ENCODE measurements at places on chromosomes 4 and X. TPM values are rescaled to one million over a fixed set of nuclear protein-coding genes. Genes with fewer than 3 reads are reported as not detected.

FABP2 gene
- 0.47 TPM for total RNA-seq

SPANXA1 gene
- not detected for total RNA-seq

GRCh38 chr4:172721659-172722058, 447.0 kb upstream of the GALNT7 start:
- DNase-seq = no peak
- H3K4me1 ChIP-seq = no peaks in the 10 kb centered on the region
- H3K27me3 ChIP-seq = no peaks in the 10 kb centered on the region
- H3K4me3 ChIP-seq = no peak overlapping the region
- H3K36me3 ChIP-seq = no peaks in the 10 kb centered on the region

DNA sequence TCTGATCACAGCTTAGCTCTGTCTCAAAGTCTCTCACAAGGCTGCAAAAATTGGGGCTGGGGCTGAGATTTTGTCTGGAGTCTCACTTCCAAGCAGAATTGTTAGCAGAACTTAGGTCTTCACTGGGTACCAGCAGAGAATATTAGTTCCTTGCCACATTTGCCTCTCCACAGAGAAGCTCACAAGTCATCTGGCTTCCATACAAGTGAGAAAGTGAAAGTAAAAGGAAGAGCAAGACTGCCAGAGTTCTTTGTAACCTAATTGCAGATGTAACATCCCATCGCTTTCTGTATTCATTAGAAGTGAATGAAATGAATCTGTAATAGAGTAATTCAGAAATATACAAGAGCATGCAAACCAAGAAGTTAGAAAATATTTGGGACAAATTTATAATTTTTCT, 624.1 kb upstream of the GNPDA2 start:
- H3K27me3 ChIP-seq = no peaks in the 10 kb centered on the region
- no peak overlapping the region for H3K4me3 ChIP-seq
- H3K4me1 ChIP-seq = no peaks in the 10 kb centered on the region
- no peaks in the 10 kb centered on the region for H3K36me3 ChIP-seq
- no peak for DNase-seq

GRCh38 chr4:5957076-5957475, 61.2 kb downstream of the C4orf50 start:
- H3K4me3 ChIP-seq = no peak overlapping the region
- H3K27ac ChIP-seq = no peak overlapping the region
- H3K4me1 ChIP-seq = no peaks in the 10 kb centered on the region
